ENCODE measurements at places on chromosomes 2 and 18.

GRCh38 chr2:157837851-157838441 is 38.2 kb downstream of the ACVR1 start:
- DNase-seq: peak; percentile 58

- no peak for DNase-seq
Observed at GRCh38 chr18:45726603-45727002, 2.6 kb downstream of the SLC14A1 start.

GRCh38 chr2:232563580-232563979 is 13.1 kb downstream of the EIF4E2 start:
- DNase-seq: no peak

DNA sequence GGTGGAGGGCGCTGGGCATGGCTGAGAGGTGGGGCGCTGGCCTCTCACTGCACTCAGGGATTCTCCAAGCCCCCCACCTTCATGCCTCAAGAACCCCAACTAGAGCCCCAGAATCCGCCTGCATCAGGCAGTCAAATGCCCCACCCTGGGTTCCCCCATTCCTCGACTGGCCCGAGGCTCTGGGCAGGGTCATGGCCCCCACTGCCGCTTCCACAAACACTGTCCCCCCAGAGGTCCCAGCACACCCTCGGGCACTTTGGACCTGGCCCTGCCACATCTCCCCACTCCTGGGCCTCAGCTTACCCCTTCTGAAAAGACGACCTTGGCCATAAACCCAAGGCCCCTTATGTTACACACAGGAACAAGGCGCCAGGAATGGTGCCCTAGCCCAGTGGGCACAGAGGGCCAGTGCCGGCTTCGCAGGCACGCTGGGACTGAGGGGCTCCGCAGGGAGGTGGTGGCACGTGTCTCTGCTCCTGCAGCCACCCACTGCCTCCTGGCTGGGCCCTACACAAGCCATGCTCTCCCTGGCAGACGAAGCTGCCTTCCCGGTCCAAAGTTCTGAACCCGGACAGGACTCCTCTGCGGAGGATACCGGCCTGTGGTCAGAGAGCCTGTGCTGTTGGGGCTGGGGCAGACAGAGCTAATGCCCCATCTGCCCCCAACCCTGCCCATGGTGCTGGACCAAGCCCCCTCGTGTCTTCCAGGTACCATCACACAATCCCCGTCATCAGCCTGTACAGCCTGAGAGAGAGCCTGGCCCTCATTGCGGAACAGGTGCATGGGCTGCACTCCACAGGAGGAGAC is 6.8 kb downstream of the AGXT start:
- DNase-seq: no peak

GRCh38 chr2:219560037-219560892 is 11.1 kb downstream of the OBSL1 start:
- DNase-seq: no peak

DNA sequence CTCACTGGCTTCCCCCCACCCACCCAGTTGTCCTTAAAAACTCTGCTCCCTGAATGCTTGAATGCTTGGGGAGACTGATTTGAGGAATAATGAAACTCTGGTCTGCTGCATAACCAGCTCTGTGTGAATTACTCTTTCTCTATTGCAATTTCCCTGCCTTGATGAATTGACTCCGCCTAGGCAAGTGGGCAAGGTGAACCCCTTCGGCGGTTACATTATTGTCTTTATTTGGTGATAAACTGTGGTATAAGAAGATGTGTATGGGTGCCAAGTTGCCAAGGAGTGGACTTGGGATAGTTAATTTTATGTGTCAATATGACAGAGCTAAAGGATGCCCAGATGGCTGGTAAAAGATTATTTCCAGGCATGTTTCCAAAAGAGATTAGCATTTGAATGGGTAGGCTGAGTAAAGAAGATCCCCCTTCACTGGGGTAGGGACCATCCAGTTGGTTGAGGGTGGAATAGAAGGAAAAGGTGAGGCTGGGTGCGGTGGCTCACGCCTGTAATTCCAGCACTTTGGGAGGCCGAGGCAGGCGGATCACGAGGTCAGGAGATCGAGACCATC is 98.5 kb upstream of the HAAO start:
- no peak for DNase-seq

GRCh38 chr2:71748227-71748626 is 294.9 kb downstream of the DYSF start:
- no peak for DNase-seq

DNA sequence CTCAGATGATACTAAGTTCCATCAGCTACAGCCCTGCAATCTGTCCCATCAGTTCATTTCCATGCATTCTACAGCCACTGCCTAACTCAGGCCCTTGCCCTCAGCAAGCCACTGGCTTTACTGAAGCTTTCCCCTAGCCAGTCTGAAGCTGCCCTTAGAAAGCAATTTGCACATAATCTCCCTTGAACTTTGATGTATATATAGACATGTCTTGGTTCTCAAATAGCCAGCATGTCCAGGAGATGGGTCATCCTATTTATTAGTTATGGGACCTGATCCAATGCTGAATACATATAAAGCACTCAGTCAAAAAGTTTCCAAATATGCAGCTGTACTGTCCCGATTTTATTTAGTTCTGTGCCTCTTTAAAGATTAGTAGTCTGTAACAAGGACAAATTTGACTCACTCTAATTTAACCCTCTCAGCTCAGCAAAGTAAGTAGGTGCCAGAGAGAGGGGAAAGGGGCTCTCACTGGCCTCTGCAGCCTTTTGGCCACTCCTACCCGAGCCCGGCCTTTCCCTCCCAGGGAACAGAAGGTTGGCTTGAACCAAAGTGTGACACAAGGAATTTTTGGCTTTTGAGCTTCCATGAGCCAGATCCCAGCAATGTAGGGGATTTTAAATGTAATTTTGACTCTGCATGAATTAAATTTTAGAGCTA is 70.7 kb downstream of the CCDC93 start:
- no peak for DNase-seq

DNA sequence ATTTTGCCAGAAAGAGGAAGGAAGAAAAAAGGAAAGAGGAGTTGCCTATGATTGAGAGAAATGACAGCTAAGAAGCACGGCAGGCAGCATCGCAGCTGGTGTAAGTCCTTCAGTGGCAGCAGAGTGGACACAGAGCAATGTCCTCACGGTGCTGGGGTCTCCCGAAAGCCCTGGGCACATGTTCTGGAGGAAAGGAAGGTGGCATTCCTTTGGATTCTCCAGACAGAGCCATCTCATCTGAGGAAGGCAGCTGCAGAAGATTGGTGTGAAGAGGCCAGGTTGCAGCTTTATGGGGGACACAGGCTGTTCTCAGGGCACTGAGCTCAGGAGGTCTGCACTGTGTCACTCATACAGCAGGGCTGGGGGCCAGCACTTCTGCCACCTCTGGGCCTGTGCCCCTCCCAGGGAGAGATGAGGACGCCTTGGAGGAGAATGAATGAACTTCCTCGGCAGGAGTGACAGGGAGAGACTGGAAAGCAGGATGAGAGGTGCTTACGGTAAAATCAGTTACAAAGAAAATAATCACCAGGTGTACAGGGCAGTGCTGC is 252.0 kb upstream of the MYT1L start:
- no peak for DNase-seq

- DNase-seq: peak; percentile 14
Observed at GRCh38 chr2:27095745-27096651, 9.4 kb downstream of the KHK start.

- DNase-seq: no peak
Observed at GRCh38 chr2:84959095-84959565, 11.8 kb upstream of the KCMF1 start.

DNA sequence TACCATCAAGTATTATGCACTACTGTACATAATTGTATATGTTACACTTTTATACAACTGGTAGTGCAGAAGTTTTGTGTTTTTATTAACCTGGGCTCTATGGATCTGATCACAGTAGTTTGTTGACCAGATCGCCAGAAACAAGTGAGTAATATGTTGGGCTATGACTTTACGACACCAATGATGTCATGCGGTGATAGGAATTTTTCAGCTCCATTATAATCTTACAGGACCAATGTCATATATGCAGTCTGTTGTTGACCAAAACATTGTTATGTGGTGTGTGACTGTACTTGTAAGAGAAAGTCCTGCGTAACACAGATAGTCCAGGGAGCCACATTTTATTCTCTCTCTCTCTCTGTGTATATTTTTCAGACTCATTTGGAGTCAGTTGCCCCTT is 4.5 kb upstream of the ACOXL start:
- no peak for DNase-seq

- no peak for DNase-seq
Observed at GRCh38 chr2:19169134-19169768, 189.2 kb downstream of the OSR1 start.

DNA sequence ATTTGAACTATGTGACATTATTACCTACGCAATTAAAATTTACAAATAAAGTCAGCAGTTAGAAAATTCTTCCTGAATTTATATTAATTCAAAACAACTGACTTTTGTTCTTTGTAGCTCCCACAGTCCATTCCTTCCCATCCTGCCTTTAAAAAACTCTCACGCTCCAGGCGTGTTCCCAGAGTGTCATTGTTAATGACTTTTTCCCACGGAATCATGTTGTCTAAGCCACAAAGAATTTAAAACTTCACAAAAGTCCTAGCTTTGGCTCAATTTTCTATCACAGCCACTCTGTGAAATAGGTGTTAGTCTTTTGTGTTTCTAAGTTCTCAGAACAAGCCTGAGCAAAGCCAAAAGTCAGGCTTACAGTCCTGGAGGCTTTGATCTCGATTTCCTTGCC is 26.5 kb downstream of the SLC1A4 start:
- no peak for DNase-seq

- DNase-seq: no peak
Observed at GRCh38 chr2:9258501-9258900, 51.9 kb downstream of the ASAP2 start.

DNA sequence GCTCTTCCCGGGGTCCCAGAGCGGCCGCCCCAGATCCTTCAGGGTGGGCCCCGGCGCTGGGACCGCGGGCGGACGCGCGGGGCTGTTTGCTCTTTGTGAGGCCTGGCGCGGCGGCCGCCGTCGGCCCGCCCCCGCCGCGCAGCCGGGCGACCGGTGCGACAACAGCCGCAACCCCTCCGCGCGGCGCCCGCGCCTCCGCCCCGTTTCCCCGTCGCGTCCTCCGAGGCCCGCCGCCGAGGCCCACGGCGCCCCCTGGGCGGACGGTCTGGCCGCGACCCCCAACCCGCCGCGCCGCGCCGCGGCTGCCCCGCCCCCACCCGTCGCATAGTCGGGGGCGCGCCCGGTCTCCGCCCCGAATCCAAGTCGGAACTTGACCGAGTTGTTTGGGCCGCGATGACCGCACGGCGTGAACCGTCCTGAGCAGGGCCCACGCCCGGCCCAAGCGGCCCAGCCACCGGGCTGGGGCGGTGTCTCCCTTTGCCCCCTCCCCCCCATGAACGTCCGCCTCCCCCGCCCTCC is 448 bp downstream of the YPEL5 start:
- no peak for DNase-seq

DNA sequence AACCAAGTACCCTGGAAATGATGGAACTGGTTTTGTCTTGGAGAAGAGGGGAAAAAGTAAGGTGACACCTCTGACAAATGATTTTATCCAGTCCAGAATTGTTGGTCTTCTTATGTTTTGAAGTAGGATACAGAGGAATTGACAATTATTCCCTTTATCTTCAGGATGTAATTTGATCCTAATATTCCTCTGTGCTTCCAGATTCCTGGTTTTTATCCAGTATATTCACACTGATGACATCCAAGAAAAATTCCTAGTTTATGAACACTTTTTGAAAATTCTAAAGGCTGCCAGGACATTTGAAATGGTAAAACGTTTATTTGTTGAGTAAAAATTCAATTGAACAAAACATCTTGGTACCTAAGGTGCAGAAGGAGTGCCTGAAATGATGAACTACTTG is 22.2 kb upstream of the ETAA1 start:
- no peak for DNase-seq

DNA sequence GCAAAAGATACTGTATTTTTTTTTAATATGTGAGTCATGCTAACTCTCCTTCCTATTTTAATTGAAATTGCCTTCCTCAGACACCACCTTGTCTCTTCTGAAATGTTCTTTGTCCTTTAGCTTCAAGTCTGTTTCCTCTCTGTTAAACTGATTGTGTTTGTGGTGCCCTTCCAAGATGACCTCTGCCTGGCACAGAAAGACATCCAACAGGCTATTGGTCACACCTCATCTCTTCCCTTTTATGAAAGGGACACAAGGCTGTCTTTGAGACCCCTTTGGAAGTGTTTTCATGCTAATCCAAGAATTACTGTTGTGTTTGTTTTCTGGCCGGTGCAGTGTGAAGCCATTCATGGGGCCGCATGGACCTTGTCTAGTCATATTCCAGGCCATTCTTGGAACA is 94.0 kb upstream of the PIK3C3 start:
- no peak for DNase-seq

- peak; percentile 58 for DNase-seq
Observed at GRCh38 chr2:28356095-28356911, 36.4 kb upstream of the FOSL2 start.

DNA sequence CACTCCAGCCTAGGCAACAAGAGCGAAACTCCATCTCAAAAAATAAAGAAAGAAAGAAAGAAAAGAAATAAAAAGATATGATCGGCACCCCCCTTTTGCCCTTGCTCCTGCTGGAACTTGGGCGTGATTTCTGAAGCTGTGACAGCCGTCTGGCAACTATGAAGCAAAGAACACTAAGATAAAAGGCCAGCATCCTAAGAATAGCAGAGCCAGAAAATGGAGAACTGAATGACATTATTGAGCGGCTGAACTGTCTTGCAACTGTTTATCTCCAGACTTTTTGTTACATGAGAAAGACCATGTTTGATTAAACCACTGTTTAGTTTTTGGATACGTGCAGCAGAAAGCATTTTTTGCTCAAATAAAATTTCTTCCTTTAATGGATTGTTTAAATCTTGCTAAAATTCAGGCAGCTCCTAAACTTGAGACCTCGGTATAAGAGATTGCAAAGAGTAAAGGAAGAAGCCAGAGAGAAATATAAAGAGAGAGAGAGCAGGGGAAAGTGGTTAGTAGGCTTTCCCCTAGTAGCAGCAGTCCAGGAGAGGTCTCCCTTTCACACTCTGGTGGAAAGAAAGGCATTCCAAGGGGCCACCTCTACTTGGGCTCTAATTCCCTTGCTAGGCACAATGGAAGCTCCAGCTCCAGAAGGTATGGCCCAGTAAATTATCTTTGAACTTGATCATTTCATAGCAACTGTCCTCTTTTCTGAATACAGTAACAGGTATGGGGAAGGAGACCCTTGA is 8.2 kb upstream of the MBD2 start:
- no peak for DNase-seq

DNA sequence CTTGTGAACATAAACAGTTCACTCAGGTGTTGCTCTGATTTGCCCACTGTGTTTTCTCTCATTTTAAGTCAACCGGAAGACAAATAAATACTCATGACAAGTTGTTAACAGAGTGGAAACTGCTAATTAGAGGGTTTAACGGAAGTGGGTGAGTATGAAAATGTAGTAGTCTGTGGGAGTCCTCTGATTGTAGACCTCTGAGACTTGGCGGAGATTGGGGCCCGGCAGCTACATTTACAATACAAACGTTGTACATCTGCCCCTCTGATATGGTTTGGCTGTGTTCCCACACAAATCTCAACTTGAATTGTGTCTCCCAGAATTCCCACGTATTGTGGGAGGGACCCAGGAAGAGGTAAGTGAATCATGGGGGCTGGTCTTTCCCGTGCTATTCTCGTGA is 107.3 kb upstream of the FAM98A start:
- DNase-seq: no peak

- DNase-seq: no peak
Observed at GRCh38 chr18:50806208-50806616, 13.6 kb downstream of the MRO start.

- DNase-seq: no peak
Observed at GRCh38 chr2:20624156-20624883, 26.6 kb downstream of the HS1BP3 start.
